Right atrium auricular region (tissue), 2 donors: ENCODE measurements at places on chromosomes 4 and X. TPM values are rescaled to one million over a fixed set of nuclear protein-coding genes. Genes with fewer than 3 reads are reported as not detected.

DNA sequence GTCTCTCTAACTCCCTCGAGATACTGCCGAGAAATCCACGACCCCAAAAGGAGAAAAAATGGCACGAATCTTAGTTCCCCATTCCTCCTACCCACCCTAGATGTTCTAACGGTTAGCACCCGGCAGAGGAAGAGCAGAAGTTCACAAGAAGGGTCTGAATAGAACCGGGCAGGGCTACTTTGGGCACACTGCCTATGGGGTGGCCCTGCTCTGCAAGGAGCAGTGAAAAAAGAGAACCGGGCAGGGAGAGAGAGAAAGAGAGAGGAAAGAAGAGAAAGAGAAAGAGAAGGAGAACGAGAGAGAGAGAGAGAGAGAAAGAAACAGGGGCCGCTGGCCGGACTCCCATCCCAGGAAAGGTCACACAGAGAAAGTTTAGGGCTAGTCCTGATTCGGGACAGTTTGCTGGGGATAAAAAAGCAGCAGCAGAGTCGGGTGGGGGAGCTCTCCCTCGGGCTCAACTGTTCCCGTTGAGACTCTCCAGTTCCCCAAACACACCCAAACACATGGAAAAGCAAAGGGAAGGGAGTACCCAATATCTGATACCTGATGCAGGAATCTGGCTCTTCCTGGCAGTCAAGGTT, 468 bp downstream of the GLA start:
- no peaks in the 10 kb centered on the region for H3K36me3 ChIP-seq
- no peaks in the 10 kb centered on the region for H3K27me3 ChIP-seq
- H3K4me3 ChIP-seq = peak overlapping the region; percentile 50
- peak overlapping the region; percentile 89 for H3K27ac ChIP-seq
- no peak for DNase-seq

Gene FGF13
- 1.3 TPM for total RNA-seq

- H3K4me1 ChIP-seq = no peaks in the 10 kb centered on the region
- H3K4me3 ChIP-seq = no peak overlapping the region
- H3K36me3 ChIP-seq = no peaks in the 10 kb centered on the region
Measured at GRCh38 chr4:170114636-170115035, 24.9 kb upstream of the AADAT start.

Gene TEX28
- not detected for total RNA-seq

DNA sequence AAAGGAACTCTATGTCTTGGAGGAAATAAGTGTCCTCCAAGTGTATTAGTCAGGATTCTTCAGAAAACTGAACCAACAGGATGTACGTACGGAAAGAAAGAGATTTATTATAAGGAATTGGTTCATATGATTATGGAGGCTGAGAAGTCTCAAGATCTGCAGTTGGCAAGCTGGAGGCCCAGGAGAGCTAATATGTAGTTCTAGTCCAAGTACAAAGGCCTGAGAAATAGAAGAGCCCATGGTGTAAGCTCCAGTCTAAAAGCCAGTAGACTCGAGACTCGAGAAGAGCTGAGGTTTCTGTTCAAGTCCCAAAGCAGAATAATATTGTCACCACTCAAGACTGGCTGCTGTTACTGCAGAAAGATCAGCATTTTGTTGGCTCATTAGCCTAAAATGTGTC, 65.3 kb upstream of the EFNB1 start:
- H3K27me3 ChIP-seq = no peaks in the 10 kb centered on the region
- H3K36me3 ChIP-seq = no peaks in the 10 kb centered on the region
- H3K27ac ChIP-seq = no peak overlapping the region
- DNase-seq = peak; percentile 7

Gene USP26
- not detected for total RNA-seq

- no peaks in the 10 kb centered on the region for H3K27me3 ChIP-seq
- no peak overlapping the region for H3K4me3 ChIP-seq
- H3K4me1 ChIP-seq = no peaks in the 10 kb centered on the region
- no peaks in the 10 kb centered on the region for H3K36me3 ChIP-seq
Measured at GRCh38 chrX:46803140-46803539, 33.7 kb upstream of the RP2 start.

DNA sequence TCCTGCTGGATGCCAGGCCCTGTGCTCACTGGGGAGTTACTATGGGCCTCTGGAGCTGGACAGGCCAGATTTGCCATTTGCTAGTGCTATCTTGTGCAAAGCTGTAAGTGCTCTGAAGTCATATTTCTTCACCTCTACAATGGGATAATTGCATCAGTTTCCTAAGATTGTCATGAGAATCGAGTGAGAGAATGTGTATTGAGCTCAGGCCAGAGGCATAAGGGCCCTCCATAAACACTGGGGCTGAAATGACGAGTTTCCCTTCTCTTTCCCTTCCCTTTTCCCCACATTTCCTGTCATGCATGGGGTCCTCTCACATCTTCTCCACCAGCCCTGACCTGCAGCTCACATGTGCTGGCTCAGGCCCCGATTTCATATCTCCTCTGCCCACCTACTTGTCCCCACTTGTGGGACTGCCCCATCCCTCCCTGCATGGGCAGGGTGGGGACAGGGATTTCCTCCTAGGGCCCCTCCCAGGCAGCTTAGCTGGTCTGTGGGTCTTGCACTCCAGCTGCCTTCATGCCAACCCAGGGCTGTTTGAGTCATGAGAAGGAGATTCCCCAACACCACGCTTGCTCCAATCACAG, 358.8 kb downstream of the MID1IP1 start:
- H3K4me3 ChIP-seq = no peak overlapping the region
- H3K27me3 ChIP-seq = no peaks in the 10 kb centered on the region
- no peaks in the 10 kb centered on the region for H3K36me3 ChIP-seq
- no peak for DNase-seq
- no peaks in the 10 kb centered on the region for H3K4me1 ChIP-seq
- H3K27ac ChIP-seq = no peak overlapping the region

- no peak overlapping the region for H3K4me3 ChIP-seq
- no peaks in the 10 kb centered on the region for H3K4me1 ChIP-seq
- H3K27ac ChIP-seq = peak overlapping the region; percentile 24
- no peaks in the 10 kb centered on the region for H3K36me3 ChIP-seq
Measured at GRCh38 chr4:122898370-122899150, 23.8 kb downstream of the NUDT6 start.

Gene RBM47
- 13.7 TPM for total RNA-seq

Gene RHOXF1
- not detected for total RNA-seq

Gene PIN4
- total RNA-seq = 3.9 TPM

Gene BRCC3
- total RNA-seq = 8.3 TPM
